ENCODE measurements at places on chromosomes 2 and 18.

DNA sequence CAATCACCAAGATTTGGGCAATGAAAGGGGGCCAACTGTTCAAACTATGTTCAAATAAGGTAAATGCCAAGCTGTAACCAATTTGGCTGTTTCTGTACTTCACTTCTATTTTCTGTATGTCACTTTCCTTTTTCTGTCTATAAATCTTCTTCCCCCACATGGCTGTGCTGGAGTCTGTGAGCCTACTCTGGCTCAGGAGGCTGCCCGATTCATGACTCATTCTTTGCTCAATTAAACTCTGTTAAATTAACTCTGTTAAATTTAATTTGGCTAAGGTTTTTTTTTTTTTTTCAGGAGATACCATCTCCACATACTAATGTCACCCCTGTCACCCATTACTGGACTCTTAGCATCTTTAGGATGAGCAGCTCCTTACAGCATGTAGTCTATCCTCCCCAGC lies 178.8 kb upstream of the TWIST2 start:
- DNase-seq, result no peak

- peak; percentile 61 for DNase-seq
Observed at GRCh38 chr2:30706534-30707303, 100.5 kb downstream of the CAPN13 start.

DNA sequence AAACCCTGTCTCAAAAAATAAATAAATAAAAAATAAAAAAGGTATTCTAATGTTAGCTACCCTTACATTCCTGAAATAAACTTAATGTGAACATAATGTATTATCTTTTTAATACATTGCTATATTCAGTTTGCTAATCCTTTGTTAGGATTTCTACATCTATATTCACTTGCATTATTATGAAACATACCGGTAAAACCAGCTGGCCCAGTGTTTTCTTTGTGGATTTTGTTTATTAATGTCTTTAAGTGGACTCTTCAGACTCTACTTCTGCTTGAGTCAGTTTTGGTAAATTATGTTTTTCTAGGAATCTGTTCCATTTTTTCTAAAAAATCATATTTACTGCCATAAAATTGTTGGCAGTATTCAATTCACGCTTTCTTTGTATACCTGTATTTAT lies 34.5 kb downstream of the PTPN2 start:
- DNase-seq, result no peak

- DNase-seq, result no peak
Observed at GRCh38 chr2:237567276-237568029, 1.1 kb downstream of the PRLH start.

- DNase-seq, result no peak
Observed at GRCh38 chr2:222492683-222493082, 68.3 kb downstream of the SGPP2 start.

- no peak for DNase-seq
Observed at GRCh38 chr2:61677942-61678341, 139.8 kb upstream of the XPO1 start.

DNA sequence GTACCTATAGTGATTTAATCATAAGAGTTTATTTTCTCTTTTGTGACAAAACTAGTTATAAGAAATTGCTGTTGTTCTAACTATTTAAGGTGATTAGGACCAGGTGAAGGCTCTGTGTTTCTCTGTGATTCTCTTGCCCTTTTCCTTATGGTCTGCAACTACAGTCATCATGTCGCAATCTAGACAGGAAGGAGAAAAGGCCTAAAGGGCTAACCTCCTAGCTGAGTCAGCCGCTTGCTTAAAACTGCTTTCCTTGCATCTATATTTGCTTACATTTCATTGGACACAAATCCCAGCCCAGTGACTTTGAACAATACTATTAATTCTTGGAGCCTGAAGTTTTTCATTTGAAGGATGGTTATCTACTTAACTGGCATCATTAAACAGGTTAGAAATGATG lies 93.1 kb downstream of the PIK3C3 start:
- no peak for DNase-seq

GRCh38 chr2:219495531-219496122 lies 3.1 kb upstream of the GMPPA start:
- no peak for DNase-seq

- no peak for DNase-seq
Observed at GRCh38 chr2:38194751-38195150, 118.8 kb upstream of the CYP1B1 start.

GRCh38 chr2:159128191-159128590 lies 158.3 kb downstream of the WDSUB1 start:
- no peak for DNase-seq

DNA sequence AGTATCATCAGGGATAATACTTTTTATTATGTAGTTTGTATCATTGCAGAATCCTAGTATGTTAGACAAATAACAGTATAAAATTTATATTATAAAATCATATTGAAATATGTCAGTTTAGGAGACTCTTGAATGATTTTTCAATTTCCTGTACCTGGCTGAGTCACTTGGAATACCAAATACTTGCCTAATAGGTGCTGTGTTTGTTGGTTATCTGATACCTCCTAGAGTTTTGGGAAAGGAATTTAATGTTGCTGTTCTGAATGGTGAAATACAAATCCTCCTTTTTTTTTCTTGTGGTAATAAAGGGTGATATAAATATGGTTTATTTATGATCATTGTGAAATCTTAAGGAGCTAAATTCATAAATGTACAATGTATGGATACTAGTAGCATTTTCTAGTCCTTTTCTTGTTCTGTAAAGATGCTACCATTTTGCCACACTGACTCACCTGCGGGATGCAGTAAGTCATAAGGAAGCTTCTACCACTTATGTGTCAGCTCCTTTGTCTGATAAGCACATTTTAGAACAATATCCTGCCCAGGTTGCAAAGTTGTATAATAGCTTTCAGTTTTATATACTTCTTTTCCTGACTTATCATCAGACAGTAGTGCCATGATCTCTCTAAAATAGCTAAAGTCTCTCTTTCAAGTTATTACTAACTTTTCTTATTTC lies 465.5 kb downstream of the XIRP2 start:
- no peak for DNase-seq

GRCh38 chr18:50268022-50268747 lies 1.9 kb upstream of the CFAP53 start:
- no peak for DNase-seq

- peak; percentile 32 for DNase-seq
Observed at GRCh38 chr2:239934571-239935171, 90.5 kb downstream of the NDUFA10 start.

- DNase-seq, result peak; percentile 23
Observed at GRCh38 chr2:152581360-152581759, 135.9 kb downstream of the PRPF40A start.

DNA sequence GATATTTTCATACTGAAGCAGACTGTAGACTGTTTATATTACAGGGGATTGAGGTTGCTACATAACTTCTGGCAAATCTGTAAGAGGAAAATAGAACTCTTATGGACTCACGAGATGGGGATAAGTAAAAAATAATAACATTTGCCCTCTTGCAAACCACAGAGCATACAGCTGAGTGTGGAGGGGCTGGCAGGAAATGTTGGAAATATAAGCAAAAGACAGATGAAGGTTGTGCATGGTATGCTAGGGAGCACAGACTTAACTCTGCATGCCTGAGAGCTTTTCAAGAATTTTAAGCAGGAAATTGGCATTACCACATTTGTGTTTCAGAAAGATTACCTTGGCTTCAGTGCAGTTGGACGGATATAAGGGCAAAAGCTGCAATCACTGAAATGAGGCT lies 411.1 kb downstream of the RAD51AP2 start:
- DNase-seq, result no peak

DNA sequence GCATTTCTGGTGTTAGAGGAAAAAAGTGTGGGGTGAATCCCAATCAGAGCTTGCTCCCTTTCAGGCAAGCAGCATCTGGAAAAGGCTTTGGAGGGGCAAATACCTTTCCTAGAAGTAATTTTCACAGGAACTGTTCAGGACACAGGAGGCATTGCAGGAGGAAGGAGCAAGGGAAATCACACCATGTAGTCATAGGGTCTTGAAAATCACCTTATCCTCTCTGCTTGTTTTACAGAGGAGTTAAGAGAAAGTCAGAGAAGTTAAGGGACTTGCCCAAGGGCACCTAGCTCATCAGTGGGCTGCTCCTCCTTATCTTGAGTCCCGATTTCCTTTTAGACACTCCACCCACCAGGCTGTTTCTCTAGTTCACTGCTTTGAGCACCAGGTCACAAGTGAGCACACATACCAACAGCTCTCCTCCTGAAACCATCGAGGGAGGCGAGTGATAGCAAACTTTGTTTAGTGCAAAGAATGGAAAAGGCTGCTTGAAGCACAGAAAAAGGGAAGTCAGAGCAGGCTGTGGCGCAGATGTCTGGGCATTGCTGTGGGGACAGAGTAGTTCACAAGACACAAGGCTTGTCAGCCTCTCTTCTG lies 89.2 kb upstream of the CXCR4 start:
- no peak for DNase-seq

GRCh38 chr2:195505701-195506100 lies 151.3 kb upstream of the SLC39A10 start:
- no peak for DNase-seq

DNA sequence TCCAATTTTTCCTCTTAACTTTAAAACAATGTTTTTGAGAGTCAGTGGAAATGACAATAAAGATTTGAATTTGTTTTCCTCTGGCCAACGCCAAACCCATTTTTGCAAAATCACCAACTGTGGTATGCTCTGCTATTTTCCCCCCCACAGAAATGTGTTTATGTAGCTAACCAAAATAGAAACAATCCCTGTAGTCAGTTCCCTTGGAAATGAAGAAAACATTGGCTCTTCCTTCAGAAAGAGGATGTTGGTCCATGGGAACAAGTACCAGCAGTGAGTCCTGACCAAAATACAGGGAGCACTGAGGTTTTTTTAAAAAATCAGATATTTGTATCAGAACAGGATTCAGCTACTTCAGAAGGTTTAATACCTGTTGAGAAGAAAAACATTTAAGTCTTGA lies 65.3 kb downstream of the SLC40A1 start:
- DNase-seq, result no peak

GRCh38 chr2:189161894-189162293 lies 17.7 kb downstream of the COL5A2 start:
- no peak for DNase-seq

DNA sequence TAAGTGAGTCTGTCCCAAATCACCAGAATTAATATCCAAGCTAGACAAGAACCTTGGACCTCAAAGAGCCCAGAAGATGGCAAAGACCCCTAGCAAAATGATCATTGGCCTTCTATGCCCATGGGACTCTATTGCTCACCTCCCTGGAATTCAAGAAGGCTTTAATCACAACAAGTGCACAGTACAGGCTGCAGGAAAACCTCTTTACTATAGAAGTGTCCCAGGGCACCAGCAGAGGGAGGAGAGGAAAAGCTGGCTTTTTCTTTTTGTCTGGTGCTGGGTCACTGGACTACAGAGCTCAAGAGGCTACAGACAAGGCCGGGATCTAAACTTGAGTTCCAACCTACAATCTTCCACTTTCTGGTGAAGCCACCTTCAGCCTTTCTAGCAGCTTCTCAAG lies 88.3 kb upstream of the PPP1CB start:
- no peak for DNase-seq

DNA sequence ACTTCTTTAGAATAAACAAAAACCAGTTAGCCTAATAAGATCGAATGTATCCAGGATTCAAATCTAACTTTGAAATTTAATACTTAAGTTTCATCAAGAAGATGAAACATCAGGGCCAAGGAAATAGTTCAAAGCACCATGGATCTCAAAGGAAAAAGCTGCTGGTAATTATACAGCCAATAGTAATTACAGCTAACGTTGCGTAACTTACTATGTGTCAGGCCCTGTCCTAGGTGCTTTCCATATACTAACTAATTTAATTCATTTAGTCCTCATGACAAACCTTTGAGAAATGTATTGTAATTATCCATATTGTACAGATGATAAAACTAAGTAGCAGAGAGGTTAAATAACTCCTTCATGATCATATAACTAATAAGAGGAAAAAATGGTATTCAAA lies 598.6 kb downstream of the NYAP2 start:
- no peak for DNase-seq

- DNase-seq, result no peak
Observed at GRCh38 chr2:3712424-3712823, 9.0 kb downstream of the DCDC2C start.

DNA sequence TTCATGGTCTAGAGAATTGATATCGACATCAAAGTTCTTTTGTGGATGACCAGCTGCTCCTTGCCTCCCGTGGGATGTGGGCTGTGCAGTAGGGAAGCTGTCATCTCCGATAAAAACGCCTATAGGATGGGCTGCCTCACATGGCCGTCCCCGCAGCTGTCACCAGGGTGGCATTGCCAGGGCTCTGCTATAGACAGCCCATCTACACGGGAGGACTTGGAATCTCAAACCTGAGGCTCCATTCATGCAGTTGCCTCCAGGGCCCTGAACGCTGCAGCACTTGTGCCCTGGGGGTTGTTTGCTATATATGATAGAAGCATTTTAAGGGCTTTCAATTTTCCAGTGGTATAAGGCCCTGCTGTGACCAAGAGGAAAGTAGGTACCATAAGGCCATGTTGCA lies 183.1 kb downstream of the MYCN start:
- no peak for DNase-seq

DNA sequence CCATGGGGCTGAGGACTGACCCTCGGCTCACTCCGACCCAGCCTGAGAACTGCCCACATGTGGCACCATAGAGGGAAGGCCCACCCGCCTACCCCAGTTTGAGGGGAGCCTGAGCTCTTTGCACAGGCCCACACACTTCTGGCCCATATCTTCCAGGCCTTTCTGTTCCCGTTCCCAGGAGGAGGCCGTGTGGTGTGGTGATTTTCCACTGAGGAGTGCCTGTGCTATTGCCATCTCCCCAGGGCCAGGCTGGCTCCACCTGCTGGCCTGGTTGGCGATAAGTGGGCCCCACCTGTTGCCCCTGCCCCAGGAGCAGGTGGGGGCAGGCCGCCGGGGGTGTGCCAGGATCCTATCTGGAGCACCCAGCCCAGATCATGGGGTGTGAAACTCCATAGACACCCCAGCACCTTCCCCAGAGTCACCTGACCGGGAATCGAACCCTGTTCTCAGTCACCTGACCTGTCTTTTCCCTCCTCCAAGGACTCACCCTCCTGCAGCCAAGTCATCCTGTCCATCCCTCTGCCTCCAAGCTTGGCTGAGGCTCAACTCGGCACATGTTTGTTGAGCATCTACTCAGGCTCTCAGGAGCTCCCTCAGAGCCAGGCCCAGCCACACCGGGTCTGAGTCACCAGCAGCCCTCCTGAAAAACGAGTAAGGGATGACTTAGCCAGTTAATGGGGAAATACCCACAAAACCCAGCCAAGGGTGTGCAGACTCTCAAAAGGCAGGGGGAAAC lies 120.1 kb downstream of the CYP26B1 start:
- DNase-seq, result no peak

DNA sequence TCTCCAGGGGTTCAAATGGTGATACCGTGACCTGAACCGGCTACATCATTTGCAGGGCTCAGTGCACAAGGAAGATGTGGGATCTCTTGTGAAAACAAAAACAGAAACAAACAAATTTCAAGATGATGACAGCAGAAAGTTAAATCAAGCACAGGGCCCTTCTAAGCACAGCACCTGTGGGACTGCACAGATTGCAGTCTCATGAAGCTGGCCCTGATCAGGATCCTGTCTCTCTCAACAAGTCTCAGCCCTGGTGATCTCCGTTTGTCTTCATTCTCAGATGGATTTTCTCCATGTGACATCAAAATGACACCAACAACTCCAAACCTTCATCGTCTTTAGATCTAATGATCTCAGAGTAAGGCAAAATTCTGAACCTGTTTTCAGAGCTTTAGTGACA lies 39.7 kb downstream of the LTBP1 start:
- no peak for DNase-seq

Measured in NCI-H2029 treated with DMSO at 0.1 percent for 48 hours (cell line).